ENCODE measurements at places on chromosomes 16 and 17.

- no peak for DNase-seq
These were observed 4.1 kb upstream of the SLC38A10 start for GRCh38 chr17:81298991-81299738.

GRCh38 chr16:14193316-14193871 lies 122.3 kb downstream of the MRTFB start:
- peak; percentile 40 for DNase-seq

DNA sequence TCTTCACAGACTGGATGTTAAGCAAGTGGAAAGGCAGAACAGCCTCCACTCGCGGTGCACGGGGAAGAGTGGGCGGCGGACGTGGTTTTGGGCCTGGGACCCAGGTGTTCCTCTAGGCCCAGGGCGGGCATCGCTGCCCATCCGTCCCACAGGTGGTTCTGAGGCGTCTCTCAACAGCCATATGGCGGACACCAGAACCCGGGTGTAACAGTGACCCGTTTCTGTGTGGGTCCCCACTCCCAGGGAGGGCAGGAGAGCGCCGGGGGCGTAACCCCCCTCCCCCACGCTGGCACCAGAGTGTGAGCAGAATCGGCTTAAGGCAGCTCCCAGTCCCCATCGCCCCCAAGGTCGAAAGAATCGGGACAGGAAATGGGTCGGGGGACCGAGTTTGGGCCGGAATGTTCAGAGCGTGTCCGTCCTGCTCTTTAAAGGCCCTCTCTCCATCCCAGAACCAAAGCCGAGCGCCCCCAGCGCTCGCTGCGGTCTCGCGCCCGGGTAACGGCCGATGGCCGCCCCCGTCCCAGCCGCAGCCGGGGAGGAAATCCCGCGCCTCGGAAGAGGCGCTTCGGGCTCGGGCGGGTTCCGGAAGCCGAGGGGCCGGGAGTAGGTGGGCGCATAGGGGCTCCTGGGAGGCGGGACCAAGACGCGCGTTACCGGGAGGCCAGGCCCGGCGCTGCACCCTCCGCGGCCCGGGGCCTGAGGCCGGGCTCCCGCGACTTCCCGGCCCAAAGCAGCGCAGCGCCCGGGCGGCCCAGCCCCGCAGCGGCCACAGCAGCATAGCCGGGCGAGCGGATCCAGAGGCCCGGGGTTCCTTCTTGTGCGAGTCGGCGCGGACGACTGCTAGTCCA lies at the start of gene TK2:
TSS of gene TK2 (minus strand) at position 839 of the 848 bp plus-strand sequence. CDS start at position 778, 61 bp downstream.
- peak; percentile 67 for DNase-seq

GRCh38 chr17:4696437-4696805 lies 7.5 kb downstream of the PELP1 start:
- no peak for DNase-seq

DNA sequence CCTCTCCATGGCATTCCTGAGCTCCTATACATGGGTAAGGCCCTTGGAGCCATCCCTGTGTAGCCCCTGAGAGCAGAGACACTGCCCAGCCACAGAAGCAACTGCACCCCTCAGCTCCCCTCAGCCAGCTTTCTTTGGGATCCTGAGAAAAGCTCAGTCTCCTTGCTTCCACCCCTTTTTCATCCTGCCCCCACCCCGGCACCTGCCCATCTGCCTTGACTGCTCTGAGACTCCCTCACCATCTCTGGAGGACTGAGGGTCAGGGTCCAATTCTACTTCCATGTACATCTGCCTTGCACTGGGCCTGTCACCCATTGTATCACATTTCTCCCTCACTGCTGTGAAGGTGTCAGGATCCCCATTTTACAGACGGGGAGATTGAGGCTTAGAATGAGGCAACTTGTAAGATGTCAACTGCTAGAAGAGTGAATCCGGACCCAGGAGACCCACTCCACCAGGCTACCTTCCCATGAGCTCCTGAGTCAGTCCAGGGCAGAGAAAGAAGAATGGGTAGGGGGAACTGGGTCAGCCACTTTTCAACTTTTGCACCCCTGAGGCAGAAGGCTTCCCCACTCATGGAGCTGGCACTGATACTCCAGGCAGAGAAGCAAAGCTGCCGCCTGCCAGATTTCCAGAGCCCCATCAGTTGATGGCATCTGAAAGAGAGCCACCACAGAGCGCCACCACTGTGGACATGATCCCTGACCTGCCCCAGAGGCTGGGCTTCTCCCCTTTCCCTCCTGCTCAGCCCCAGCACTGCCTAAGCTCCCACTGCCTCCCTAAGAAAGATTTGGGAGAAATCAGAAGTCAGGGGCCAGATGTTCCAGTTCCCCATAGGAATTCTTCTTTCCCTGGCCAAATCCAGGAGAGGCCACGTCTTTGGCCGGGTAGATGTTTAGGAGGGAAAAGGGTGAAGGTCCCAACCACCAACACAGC lies 135.4 kb downstream of the TMEM132E start:
- DNase-seq, result no peak

DNA sequence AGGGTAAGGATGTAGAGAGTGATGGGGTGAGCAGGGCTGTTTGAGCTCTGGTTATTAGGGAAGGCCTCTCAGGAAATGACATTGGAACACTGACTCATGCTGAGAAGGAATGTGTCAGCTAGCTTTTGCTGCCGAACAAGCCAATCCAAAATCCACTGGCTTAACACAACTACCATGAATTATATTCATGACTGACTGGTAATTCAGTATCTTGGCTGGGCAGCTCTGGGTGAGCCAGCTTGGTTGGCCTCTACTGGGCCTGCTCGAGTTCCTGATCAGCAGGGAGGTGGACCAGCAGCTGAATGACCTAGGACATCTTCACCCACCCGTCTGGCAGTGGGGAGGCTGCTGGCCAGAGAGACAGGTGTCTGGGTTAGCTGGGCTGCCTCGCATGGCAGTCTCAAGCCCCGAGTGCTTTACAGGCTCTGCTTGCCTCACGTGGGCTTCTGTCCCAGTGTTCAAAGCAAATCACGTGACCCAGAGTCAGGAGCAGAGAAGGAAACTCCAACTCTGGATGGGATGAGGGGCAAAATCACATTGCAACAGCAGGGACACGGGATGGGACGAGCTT lies 209.4 kb downstream of the KATNIP start:
- DNase-seq, result no peak

DNA sequence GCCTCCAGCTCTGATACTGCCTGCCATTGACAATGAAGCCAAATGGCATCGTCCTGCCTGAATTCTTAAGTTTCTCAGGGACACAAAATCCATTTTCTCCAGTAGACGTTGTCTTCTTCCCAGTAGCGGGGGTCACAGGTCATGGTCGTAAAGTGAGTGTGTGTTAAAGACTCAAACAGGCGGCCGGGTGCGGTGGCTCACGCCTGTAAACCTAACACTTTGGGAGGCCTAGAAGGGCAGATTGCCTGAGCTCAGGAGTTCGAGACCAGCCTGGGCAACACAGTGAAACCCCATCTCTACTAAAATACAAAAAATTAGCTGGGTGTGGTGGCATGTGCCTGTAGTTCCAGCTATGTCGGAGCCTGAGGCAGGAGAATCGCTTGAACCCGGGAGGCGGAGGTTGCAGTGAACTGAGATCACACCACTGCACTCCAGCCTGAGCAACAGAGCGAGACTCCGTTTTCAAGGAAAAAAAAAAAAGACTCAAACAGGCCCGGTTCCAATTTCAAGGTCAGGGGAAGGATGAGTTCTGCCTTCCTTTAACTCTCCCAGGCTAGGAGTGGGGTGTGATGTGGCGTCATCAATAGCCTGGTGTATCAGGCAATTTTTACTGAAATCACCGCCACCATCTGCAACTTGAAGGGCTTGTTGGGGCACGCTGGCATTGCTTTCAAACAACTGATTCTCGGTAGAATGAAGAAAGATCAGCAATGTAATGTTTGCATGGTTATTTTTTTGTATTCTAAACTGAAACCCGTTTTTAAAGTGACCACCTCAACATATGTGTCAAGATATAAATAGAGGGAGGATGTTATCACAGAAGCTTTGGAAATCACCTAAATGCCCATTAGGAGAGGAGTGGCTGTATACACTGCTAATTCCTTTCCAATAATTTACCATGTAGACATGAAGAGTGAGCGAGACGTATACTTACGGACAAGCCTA lies 91.0 kb downstream of the WSCD1 start:
- no peak for DNase-seq

GRCh38 chr16:85554114-85554888 lies 58.8 kb upstream of the GSE1 start:
- peak; percentile 53 for DNase-seq

GRCh38 chr17:2191785-2192184 lies 111.8 kb downstream of the SMG6 start:
- no peak for DNase-seq

DNA sequence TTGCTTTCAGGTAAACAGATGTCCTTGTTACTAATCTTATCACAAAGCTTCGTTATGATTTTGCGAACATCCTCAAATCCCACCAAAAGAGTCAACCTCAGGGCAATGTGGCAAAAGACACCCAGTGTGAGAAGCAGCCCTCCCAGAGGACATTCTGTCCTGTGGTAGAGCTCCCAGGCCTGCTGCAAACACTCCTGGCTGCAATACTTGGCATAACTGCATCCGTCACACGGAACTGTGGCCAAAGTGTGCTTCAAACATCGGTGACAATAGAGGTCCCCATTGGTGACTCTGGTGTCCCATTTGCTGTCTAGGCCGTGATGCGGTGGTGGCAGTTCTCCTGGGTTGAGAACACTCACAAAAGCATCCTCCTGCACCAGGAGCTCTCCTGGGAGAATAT lies 29.5 kb downstream of the SMYD4 start:
- DNase-seq, result no peak

GRCh38 chr17:57092171-57092570 lies 7.1 kb downstream of the AKAP1 start:
- DNase-seq, result no peak

DNA sequence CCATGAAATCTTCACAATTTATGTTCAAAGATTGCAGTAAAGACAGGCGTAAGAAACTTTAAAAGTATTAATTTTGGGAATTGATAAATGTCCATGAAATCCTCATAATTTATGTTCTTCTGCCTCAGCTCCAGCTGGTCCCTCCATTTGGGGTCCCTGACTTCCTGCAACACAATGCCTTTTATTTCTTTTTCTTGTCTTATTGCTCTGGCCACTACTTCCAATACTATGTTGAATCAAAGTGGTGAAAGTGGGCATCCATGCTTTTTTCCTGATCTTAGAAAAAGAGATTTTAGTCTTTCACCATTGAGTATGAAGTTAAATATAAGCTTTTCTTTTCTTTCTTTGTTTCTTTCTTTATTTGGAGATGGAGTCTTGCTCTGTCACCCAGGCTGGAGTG lies 14.3 kb downstream of the TAT start:
- DNase-seq, result no peak

DNA sequence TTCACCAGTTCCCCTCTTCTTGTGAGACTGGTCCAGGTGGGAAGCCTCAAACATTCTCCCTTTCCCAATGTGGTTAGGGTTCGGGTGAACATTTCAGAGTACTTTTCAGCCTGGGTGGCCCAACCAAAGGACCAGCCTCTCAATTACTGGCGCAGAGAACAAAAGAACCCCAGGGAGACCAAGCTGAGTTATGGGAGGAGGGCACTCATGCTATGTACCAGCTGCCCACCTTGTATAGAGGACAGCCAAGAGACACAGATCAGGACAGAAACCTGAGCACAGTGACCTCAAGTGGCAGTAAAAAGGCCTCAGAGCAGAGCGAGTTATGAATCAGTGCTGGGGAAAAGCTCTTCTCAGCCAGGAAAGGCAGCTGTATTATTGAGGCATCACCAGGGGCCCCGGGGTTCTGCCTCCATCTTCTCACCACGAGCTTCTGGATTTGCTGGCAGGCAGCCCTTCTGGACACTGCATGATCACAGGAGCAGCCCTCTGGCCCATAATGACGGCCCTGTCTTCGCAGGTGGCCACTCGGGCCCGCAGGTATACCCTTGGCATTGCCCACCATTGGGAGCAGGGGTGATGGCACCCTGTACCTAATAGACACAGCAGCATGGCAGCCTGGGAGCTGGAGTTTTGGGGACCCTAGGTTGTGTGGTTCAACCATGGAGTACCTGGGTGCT lies 3.8 kb downstream of the G6PC3 start:
- DNase-seq, result no peak

DNA sequence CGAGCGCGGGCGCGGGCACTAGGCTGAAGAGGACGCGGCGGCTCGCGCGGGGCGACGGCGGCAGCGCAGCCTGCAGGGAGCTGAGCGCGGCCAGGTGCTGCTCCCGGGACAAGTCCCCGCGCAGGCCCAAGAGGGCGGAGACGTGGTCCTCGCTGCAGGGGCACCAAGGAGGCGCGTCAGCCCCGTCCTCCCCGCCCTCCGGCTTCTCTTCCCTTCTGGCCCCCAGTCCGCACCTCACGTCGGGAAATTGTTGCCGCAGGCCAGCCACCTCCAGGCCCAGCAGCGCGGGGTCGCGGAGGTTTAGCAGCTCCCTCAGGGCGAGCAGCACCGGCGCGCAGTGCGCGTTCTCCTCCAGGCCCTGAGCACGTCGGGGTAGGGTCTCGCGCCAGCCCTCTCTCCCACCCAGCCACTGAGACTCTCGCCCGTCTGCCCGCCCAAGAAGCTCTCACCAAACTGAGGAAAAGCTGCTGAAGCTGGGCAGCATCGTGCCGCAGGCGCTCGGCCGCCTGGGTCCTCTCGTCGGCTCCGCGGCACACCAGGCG lies 761 bp upstream of the MATCAP1 start:
- DNase-seq, result no peak

GRCh38 chr16:21336231-21336630 lies 58.1 kb upstream of the CRYM start:
- no peak for DNase-seq

All from activated naive CD4-positive, alpha-beta T cell treated with anti-CD3 and anti-CD28 coated beads, Interleukin-2, amount 50 U/mL, for 16 hours (primary cell).